ENCODE measurements at places on chromosomes 16 and 17. TPM values are rescaled to one million over a fixed set of nuclear protein-coding genes. Genes with fewer than 3 reads are reported as not detected.

- no peak for DNase-seq
These were observed 4.3 kb downstream of the KLHL36 start for GRCh38 chr16:84652566-84652965.

DNA sequence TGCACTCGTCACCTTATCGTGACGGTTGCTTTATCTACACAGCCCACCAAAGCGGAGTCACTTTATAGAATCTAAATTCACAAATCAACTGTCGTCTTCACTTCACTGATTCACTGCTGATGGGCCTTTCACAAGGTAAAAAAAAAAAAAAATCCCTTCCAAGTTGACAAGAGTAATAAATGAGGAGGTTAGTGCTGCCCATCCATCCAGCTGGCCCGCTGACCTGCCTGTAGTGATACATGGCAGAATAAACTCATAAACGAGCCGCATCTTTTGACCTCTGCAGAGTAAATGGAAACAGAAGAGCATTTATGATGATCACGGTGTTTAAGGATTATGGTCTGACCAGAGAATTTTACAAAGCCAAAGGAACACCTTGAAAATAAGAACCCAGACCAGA is 227.3 kb upstream of the IRX5 start:
- DNase-seq, result no peak

DNA sequence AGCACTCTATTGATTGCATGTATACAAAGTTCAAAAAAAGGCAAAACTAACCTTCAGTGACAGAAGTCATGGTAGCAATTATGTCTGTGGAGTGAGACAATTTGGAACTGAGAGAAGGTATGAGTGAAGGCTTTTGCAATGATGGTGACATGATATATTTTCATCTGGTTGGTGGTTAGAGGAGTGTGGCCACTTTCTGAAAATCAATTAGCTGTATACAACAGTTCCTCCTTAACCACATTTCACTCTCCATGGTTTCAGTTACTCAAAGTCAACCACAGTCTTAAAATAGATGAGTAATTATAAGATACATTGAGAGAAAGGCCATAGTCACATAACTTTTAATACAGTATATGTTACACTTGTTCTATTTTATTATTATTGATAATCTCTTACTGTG is 26.2 kb downstream of the ADAMTS18 start:
- DNase-seq, result no peak

- DNase-seq, result no peak
These were observed 39.0 kb upstream of the KDM8 start for GRCh38 chr16:27164352-27164751.

GRCh38 chr16:15618392-15618791 is 24.6 kb downstream of the MARF1 start:
- no peak for DNase-seq

GRCh38 chr17:66306446-66306845 is 4.0 kb downstream of the PRKCA start:
- peak; percentile 49 for DNase-seq

DNA sequence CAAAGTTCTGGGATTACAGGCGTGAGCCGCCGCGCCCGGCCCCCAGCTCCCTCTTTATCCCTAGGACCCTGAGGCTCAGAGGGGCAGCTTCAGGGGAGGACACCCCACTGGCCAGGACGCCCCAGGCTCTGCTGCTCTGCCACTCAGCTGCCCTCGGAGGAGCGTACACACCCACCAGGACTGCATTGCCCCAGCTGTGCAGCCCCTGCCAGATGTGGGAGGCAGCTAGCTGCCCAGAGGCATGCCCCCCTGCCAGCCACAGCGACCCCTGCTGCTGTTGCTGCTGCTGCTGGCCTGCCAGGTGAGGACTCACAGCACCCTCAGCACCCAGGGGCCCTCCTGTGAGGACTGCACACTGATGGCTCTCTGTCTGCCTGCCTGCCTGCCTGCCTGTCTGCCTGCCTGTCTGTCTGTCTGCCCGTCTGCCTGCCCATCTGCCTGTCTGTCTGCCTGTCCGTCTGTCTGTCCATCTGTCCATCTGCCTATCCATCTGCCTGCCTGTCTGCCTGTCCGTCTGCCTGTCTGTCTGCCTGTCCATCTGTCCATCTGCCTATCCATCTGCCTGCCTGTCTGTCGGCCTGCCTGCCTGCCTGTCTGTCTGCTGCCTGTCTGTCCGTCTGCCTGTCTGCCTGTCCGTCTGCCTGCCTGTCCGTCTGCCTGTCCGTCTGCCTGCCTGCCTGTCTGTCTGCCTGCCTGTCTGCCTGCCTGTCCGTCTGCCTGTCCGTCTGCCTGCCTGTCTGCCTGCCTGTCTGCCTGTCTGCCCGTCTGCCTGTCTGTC is 5.0 kb downstream of the GCGR start:
- no peak for DNase-seq

- no peak for DNase-seq
These were observed 238.2 kb downstream of the KCNJ2 start for GRCh38 chr17:70407506-70407905.

DNA sequence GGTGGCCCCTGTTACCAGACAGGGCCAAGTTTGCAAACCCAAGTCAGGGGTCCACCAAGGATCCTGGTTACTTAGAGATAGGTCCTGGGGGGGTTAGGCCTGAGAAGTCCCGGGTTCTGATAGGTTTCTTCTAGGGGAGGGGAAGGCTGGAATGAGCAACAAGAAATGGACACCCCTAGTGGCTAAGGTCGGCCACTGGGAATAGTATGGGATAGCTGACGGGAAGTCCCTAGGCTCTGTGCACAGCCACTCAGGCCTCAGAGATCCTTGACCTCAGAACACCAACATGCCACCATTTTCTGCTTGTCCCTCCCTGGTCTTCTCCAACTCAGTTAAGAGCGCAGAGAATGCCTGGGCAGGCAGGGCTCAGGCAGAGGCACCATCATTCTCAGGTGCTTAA is 13.4 kb downstream of the TK2 start:
- DNase-seq, result no peak

DNA sequence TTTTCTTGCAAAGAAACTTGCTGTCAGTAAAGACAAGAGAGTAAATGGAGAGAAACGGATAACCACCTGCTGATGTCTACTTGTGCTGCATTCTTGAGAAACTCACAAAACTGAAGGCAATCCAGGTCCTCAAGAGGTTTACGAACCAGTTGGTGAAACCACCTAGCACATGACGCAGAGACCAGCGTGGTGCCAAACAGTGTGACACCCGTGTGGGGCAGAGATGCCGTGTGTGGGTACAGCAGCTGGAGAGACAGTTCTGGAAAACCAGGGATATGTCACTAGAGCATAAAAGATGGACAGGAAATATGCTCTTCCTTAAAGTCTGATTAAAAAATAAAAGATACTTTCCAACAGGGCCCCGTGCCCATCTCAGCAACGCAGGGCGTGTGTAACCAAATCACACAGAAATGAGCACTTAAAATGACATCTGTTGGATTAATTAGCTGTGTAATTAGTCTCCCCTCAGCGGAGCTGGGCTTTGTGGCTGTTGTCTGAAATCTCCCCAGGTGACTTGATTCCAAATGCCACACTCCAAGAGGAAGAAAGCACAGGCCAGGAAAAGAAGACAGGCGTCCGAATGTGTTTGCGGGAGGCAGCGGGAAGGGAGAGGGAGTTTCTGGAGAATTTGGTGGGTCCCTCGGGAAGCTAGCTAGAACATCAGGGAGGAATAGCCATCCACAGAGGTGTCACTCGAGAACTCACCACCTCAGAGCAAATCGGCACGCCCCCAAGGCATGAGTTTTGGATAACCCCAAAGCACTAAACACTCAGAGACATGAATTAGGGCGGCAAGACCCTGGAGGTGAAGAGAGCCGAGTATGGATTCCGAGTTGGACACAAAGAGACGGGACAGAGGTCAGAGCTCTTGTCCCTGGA is 109.8 kb downstream of the ZFHX3 start:
- no peak for DNase-seq

GRCh38 chr16:89320782-89321501 is 103.4 kb downstream of the ZNF778 start:
- DNase-seq, result no peak

- no peak for DNase-seq
These were observed 298.0 kb downstream of the MAP2K4 start for GRCh38 chr17:12318571-12319266.

DNA sequence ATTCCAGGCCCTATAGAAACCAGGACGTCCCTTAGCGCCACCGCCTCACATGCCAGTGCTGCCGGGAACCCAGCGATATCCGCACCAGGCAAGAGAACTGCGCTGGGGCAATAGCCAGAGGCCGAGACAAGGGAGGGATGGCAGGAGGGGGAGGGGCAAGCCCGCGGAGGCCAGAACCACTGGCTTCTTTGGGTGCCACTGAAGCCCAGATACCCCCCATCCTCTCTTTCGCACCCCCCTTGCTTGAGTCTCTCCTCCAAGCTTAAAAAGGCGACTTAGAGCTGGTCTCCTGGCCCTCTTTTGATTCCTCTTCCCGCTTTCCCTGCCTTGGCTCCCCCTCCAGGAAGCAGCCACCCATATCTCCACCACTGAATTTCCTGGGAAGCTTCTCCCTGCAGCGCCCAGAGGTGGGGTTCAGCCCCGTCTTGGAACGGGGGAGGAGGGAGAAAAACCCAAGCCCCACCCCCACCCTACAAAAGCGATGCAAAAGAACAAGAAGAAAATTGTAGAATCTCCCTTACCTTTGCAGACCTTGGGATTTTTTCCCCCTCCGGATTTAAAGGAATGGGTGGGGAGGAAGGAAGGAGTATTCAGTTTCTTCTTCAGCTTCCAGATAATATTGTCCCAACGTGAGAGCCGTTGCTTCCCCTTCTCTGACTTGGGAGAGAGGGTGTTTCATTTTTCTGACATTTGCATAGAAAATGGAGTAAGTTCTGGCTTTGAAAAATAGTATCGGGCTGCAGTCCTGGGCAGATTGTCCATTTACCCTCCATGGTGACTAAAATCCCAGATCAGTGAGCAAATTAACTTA is 622 bp downstream of the HOXB6 start:
- DNase-seq, result peak; percentile 55

DNA sequence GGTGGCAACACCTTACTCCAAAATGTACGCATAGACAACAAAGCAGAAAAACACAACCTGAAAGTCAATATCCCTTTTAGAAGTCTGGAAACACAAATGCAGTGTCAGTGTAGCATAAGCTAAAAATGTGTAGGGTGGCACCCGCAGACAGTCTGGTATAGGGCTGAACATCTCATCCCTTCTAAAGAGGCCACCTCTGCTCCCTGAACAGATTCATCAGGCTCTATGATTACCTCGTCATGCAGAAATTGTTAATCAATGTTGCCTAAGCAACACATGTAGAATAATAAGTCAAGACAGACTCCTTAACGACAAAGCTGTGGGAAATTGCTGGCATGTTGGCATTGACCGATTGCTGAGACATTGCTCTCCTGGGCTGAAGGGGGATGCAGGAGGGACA is 33.3 kb upstream of the ERCC4 start:
- no peak for DNase-seq

GRCh38 chr17:9936095-9936494 is 31.0 kb upstream of the RCVRN start:
- no peak for DNase-seq

DNA sequence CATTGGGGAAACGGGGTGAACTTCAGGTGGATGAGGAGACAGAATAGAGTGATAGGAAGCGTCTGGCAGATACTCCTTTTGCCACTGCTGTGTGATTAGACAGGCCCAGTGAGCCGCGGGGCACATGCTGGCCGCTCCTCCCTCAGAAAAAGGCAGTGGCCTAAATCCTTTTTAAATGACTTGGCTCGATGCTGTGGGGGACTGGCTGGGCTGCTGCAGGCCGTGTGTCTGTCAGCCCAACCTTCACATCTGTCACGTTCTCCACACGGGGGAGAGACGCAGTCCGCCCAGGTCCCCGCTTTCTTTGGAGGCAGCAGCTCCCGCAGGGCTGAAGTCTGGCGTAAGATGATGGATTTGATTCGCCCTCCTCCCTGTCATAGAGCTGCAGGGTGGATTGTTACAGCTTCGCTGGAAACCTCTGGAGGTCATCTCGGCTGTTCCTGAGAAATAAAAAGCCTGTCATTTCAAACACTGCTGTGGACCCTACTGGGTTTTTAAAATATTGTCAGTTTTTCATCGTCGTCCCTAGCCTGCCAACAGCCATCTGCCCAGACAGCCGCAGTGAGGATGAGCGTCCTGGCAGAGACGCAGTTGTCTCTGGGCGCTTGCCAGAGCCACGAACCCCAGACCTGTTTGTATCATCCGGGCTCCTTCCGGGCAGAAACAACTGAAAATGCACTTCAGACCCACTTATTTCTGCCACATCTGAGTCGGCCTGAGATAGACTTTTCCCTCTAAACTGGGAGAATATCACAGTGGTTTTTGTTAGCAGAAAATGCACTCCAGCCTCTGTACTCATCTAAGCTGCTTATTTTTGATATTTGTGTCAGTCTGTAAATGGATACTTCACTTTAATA is 7.0 kb upstream of the TMEM235 start:
- DNase-seq, result peak; percentile 38

DNA sequence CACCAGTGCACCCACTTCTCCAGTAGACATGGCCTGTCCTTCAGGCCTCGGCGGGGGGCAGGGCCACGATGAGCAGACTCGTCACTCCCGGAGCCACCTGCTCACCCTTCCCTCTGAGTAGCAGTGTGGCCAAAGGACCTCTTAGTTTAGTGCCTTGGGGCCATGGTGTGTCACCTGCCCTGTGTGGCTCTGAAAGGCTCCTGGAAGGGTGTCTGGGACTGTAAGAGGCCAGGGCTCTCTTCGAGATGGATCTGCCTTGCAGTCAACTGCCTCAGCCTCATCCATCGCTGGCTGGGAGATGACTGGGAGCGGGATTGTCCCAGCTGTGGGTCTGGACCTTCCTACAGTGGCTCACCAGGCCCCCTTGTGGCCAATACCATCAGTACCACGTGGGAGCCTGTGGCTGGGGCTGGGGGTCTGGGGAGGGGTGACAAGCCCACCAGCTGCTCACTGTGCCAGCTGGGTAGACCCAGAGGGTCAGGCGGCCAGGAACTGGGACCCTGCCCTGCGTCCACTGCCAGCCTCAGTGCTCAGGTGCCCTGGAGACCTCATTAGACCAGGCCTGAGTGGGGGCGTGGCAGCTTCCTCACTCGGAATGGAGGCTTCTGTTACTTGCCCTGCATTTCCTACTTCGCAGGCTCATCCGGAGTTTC is 133.4 kb downstream of the OR1D5 start:
- DNase-seq, result peak; percentile 3

- DNase-seq, result no peak
These were observed 8.4 kb upstream of the MEOX1 start for GRCh38 chr17:43669971-43670644.

GRCh38 chr17:47278561-47278960 is 24.9 kb downstream of the ITGB3 start:
- no peak for DNase-seq

Gene STX1B
- 0.26 TPM for total RNA-seq

Gene ADAP2
- total RNA-seq, result 0.77 TPM

Gene KIF2B
- not detected for total RNA-seq

Gene P2RX1
- total RNA-seq, result not detected

Gene CHD9NB
- total RNA-seq, result 0.39 TPM

Gene MNT
- total RNA-seq, result 3.5 TPM

Gene HCRT
- total RNA-seq, result not detected

Gene LRRC37A
- 0.51 TPM for total RNA-seq

Gene RNF222
- total RNA-seq, result not detected

Gene ALOX15
- not detected for total RNA-seq

Gene KCTD19
- total RNA-seq, result not detected

Gene TMC8
- total RNA-seq, result 0.13 TPM

Gene TNK1
- 2.3 TPM for total RNA-seq

Gene CCDC78
- total RNA-seq, result 0.76 TPM

Gene TMUB2
- 36.3 TPM for total RNA-seq

Gene MT1G
- not detected for total RNA-seq

Gene CDK5R1
- 1.6 TPM for total RNA-seq

Gene SP6
- 2.3 TPM for total RNA-seq

Gene GPR139
- total RNA-seq, result not detected
